ENCODE measurements at places on chromosomes 6 and 20. TPM values are rescaled to one million over a fixed set of nuclear protein-coding genes. Genes with fewer than 3 reads are reported as not detected.
A peak's percentile ranks its signal among the peaks of the same experiment; 100 is the strongest.

DNA sequence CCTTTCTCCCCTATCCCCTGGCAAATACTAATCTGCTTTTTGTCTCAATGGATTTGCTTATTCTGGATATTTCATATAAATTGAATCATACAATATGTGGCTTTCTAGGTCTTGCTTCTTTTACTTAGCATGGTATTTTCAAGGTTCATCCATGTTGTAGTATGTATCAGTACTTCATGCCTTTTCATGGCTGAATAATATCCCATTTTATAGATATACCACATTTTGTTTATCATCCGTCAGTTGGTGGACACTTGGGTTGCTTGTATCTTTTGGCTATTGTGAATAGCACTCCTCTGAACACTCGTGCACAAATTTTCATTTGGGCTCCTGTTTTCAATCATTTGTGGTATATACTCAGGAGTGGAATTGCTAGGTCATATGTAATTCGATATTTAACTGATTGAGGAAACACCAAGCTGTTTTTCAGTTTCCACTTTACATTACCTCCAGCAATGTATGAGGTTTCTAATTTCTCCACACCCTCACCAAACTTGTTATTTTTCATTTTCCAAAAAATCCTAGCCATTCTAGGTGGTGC is 30.5 kb upstream of the RIPPLY2 start:
- DNase-seq = no peak

- peak; percentile 14 for DNase-seq
Measured at GRCh38 chr6:125300992-125301434, 754 bp downstream of the HDDC2 start.

HLA-DQB2 gene
- not detected for total RNA-seq

GRCh38 chr6:100761841-100762240 is 119.3 kb downstream of the ASCC3 start:
- DNase-seq = no peak

ANGPT4 gene
- not detected for total RNA-seq

DNA sequence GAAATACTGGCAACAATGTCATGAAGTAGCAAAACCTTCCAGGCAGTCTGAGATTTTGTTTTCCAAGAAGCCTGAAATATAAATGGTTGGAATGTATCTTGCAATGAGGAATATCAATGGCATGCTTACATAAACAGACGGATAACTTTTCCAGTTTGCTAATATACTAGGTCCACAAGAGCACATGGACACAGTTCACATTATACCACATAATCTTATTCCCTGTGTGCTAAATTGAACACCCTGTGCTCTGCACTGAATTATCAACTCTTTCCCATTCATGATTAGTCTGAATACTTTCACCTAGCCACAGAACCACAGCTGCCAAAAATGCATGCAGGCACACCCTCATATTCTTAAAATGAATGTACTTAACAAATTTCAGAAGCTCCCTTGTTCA is 274.3 kb downstream of the COL12A1 start:
- no peak for DNase-seq

- DNase-seq = no peak
Measured at GRCh38 chr20:1671891-1672669, 14.5 kb upstream of the SIRPG start.

TSPO2 gene
- total RNA-seq = not detected

DNA sequence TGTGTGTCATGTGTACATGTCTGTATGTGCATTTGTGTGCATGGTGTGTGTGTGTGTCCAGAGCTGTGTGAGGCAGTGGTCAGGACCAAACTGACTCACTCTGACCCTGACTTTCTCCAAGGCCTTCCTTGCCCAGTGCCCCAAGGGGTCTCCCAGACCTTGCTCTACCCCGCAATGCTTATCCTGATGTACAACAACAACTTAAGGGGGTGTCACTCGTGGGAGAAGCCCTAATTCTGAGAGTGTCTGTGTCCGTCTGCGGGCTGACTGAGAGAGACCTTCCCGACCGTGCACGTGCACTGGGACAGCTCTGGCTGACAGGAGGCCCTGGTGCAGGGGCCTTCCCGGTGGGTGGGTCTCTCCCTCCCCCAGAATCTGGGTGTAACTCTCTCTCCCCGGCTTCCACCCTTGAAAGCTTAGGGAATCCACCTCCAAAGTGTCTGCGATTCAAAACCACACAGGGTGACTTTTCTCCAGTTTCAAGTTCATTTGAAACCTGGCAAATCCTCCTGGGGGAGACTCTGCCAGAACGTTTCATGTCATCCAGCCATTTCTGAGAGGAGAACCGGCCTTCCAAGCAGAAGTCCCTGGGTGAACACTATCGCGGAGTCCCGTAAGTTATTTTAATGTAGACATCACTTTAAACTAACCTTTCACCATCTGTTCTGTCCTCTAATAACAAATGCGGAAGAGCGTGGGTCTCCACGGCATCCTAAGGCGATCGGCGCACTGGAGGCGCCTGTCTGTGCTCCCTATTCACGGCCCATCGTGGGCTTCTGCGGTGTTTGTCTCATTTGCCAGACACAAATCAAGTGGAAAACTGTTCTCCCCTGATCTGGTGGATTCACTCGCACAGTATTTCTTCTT is 225.5 kb downstream of the TAF4 start:
- no peak for DNase-seq

EDN3 gene
- not detected for total RNA-seq

GATA5 gene
- not detected for total RNA-seq

GRCh38 chr6:21750575-21750974 is 157.0 kb downstream of the SOX4 start:
- DNase-seq = no peak

DNA sequence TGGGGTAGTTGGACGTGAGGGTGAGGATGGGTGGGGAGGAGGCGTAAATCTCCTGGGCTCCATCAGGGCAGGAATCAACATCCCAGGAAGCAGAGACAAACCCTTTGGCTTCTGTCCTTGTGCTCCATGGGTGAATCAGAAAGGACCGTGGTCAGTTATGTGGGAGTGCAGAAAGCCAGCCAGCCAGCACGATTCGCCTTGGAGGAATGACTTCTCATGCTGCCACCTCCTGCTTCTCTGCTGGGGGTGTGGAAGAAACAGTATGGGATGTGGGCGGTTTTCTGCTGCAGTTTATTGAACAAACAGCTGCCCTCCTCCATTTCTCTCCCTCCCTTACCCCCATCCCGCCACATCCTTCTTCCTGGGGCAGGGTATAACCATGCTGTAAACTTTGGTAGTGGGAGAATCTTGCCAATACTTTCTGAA is 214.5 kb downstream of the SOX4 start:
- no peak for DNase-seq

DNA sequence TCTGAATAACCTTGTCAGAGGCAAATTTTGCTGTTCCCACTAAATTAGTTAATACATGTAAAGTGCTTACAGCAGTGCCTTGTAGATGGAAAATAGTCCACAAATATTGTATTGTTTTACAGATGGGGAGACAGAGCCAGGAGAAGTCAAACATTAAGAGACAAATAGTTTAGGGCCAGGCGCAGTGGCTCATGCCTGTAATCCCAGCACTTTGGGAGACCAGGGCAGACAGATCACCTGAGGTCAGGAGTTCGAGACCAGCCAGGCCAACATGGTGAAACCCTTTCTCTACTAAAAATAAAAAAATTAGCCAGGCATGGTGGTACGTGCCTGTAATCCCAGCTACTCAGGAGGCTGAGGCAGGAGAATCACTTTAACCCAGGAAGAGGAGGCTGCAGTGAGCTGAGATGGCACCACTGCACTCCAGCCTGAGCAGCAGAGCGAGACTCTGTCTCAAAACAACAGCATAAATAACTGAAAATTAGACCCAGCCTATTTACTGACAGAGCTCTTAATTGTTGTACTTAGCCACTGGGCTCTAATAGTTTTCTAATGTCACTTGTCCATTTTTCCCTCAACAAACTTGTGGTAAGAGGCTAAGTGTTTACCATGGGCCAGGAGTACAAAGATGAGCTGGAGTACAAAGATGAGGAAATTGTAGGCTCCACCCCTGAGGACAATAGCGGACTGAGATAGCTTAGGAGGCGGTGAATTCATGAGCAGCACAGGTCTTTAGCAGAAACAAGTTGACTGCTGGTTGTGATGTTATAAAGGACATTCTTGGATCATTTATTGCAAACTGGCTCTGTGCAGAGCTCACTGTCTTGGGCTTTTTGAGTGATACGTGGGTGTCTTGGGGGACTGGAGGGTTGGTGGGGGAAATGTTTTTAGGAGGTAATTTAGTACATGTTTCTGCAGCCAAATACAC is 6.4 kb downstream of the ZSWIM3 start:
- no peak for DNase-seq

GRCh38 chr6:111750753-111751673 is 122.2 kb downstream of the FYN start:
- DNase-seq = peak; percentile 89

MUCL3 gene
- total RNA-seq = not detected

DNA sequence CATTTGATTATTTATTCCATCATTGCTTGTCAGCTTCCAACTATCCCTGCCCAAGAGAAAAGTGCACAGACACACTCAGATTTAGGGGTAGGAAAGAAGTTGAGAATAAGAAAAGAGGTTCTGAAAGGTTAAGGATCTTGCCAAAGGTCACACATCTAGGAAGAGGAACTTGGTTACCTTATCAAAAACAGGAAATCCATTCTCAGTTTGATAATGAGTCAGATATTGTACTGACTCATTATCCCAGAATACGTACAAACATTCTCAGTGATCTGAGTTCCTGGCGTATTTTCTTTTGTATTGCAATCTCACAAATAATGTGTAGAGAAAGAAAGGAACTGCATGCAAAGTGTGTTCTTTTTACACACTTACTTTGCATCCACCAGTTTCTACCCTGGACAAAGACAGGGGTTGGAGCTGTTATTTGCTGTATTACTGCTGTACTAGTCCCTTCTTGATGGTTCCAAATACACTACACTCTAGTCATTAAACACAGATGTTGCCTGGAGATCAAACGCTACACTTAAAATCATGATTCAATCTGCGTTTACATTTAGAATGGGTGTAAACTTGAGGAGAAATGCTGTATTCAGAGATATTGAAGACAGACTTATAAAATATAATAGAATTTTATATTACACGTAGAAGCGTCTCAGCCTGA is 545.7 kb downstream of the PRKN start:
- DNase-seq = peak; percentile 38

MRAP2 gene
- 3.1 TPM for total RNA-seq

RCAN2 gene
- total RNA-seq = 0.34 TPM

DNA sequence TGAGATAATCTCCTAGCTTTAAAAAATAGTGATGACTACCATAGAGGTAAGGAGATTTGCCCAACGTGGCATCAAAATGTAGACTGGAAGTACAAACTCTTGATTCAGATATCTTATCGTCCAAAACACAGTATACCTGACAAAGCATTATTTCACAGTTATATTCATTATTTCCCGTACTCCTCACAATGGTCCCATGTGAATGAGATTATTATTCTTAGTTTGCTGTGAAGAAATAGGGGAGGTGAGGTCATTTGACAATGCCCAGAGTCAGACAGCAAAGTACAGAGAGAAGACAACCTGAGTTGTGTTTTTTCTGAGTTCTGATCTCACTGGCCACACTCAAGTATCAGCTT is 1.2 kb upstream of the TFB1M start:
- DNase-seq = peak; percentile 52

DNA sequence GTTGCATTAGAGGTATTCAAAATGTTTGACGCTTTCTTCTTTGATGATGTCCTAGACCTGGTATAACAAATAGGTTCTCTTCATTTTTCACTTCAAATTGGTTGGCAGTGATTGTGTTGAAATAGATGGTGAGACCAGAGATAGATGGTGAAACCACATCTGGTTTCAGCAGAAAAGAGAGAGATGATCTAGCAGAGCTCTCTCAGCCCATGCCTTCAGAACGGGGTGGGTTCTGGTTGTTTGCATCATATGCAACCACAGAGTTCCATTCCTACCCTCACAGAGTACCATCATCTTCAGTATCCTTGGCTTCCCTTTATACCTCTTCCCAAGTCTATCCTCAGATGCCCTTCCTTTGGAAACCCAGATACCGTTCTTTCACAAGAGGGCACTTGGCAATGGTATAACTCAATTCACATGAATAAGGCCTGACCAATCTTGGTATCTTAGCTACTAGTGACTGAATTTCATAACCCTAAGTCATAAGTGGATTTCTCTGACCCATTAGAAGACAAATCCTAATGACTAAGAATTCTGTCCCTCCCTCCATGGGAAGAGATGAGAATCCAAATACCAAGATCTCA is 93.7 kb downstream of the UBE3D start:
- DNase-seq = no peak

DNA sequence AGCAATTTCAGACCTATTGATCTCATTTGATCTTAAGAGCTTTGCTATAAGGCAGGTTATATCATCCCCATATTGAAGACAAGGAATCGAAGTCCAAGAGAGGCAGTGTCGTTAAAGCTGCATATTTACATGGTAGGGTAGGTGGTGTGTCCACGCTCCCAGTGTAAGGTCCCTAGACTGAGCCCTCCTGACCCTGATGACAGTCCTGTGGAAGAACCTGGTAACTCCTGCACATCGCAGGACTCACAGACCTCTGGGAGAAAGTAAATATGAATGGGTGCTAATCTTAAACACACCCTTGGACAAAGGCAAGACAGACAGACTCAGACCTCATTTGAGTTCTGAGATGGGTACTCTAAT is 602 bp upstream of the HLA-DPB1 start:
- DNase-seq = no peak

NRN1 gene
- total RNA-seq = 56.3 TPM

DNA sequence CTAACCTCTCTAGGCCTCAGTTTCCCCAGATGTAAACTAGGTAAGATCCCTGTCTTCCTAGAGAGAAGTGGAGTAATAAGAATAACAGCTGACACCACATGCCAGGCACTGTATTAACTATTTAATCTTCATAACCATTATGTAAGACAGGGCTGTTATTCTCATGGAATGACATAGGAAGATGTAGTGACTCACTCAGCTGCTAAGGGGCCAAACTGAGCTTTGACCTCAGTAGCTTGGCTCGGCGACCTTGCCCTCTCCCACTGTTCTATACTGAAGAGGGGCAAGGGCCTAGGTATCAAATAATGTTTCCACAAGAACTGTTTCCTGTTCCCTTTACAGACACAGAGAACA is 2.9 kb upstream of the MDGA1 start:
- DNase-seq = no peak

ZNF165 gene
- total RNA-seq = 0.17 TPM

DNA sequence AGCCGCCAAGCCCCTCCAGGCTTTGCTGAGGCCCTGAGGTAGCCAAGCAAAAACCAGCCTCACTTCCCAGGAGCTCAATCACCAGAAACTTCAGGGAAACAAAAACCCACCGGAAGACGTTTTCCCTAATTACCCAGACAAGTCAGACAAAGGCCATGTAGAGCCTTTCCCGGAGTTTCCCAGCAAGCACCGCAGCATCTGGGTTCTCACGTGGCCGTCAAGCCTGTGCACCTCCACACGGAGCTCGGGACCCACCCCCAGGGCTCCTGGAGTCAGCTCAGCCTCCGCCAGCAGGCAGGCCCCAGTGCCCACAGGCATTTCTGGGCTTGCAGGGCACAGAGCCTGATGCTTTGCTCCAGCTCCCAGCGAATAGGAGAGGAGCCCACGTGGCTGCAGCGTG is 10.1 kb upstream of the MRGBP start:
- no peak for DNase-seq

- no peak for DNase-seq
Measured at GRCh38 chr6:87914637-87915395, 132.8 kb upstream of the SPACA1 start.

Data from dermis blood vessel endothelial cell (primary cell).